Stimulated activated memory B cell treated with anti-CD40 and anti-IgM and Interleukin-4, amounts not matched to agents 10 μg/mL and 1 μg/mL and 100 μg/mL, for 72 hours (primary cell): ENCODE measurements at places on chromosomes 1 and 21.

GRCh38 chr1:32666901-32667566, 16.0 kb downstream of the RBBP4 start:
- ATAC-seq, result no peak

DNA sequence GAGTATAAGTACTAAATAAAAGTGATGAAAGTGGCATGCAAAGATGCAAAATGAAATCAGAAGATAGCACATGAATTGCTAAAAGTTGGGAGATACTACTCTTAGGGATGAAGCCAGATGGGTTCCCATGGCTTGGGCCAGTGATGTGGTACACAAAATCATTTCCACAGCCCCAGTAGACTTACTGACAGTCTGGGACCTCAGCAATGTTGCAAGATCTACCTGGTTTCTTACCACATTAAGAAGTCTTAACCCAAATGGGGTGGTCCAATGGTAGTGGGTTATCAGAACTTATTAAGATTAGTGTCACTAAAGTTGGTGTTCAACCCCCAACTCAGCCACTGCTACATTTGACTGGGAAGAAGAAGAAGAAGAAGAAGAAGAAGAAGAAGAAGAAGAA, 227.7 kb upstream of the IRF2BP2 start:
- no peak for ATAC-seq

DNA sequence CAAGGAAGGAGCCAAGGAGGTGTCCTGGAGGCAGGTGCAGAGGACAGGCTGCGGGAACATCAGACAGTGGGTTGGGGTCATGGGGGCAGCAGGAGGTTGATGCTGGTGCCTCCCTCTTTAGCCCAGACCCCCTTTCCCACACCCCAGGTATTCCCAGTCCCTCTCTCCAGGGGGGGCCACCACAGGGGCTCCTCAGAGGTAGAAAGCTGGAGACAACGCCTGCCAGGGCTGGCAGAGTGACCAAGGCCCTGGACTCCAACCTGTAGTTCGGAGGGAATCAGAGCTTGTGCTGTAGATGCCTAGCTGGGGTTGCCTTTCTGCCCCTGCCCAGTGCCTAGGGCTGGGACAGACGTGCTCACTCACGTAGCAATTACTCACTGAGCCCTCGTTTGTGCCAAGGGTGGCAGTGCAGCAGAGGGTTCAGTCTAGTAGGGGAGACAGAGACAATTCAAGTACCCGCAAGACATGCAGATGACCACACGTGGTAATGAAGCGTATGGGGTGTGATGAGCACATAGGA, 148.2 kb downstream of the PTPRU start:
- no peak for ATAC-seq

- no peak for ATAC-seq
Observed at GRCh38 chr1:194709439-194709838, 1523.0 kb upstream of the B3GALT2 start.

DNA sequence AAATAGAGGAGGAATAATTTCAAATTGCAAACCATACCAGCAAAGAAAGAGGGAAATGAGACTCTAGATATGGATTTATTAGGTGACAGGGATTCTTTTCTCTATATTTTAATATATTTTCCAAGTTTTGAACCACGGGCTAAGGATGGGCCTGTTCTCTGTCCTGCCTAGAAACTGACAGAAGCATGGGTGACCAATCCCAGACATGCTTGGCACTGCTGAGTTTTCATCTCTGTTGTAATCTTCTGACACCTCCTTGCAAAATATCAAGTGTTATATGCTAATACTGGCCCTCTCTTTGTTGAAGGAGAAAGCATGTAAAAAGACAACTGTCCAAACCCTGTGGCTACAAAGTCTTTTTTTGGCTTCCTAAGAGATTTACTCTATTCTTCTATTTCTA, 774 bp upstream of the ANGPTL7 start:
- no peak for ATAC-seq

GRCh38 chr1:110616587-110616986, 10.4 kb upstream of the KCNA2 start:
- no peak for ATAC-seq

GRCh38 chr1:166915941-166916340, 39.9 kb upstream of the TADA1 start:
- no peak for ATAC-seq

GRCh38 chr1:24438423-24438901, 22.9 kb downstream of the NIPAL3 start:
- no peak for ATAC-seq

- no peak for ATAC-seq
Observed at GRCh38 chr1:228452194-228453021, 34.8 kb upstream of the RNF187 start.

DNA sequence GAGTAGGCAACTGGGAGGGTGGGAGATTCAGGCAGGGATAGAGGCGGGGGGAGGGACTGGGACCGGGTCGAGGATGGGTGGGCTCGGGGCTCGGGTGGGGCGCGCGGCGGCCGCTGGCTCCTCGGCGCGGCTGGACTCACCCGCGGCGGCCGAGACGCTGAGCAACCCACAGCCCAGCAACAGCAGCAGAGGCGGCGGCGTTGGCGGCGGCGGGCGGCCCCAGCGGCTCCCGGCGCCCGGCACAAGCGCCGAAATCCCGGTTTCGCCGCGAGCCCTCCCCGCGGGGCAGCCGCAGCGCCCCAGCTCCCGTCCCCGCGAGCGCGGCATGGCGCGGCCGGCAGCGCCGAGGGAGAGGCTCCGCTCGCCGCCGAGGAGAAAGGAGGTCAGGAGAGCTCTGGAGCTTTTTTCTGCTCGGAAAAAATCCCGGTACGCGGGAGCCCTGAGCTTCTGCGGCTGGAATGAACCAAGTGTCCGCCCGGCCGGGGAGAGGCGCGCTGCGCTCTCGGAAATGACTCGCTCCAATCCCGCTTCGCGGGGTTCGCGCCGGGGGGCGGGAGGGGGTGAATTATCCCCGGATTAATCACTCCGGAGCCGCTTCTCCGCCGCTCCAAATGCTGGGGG, at the start of gene CSMD2:
Gene CSMD2 (minus strand): TSS at position 460 of the 621 bp plus-strand sequence. CDS start 133 bp downstream, at position 327.
- ATAC-seq, result no peak

DNA sequence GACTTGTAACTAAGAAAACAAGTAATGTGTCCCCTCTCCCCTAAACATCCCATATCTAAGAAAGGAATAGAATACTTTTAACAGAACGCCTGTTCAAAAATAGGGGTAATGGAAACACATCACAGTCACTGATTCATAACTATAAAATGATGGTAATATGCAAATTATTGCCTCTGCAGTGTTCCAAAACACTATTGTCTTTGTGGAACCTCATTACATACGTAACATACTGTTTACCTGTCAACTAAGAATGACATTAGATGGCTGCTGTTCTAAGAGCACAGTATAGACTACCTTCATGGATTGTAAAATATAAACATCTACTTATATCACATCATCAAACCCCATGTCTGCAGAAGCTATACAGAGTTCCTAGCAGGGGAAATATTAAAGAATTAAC, 3.4 kb upstream of the BCL2L15 start:
- no peak for ATAC-seq
